ENCODE measurements at places on chromosomes 13 and 19. TPM values are rescaled to one million over a fixed set of nuclear protein-coding genes. Genes with fewer than 3 reads are reported as not detected.

GRCh38 chr13:40605573-40605972 is 60.9 kb downstream of the FOXO1 start:
- DNase-seq = no peak

DNA sequence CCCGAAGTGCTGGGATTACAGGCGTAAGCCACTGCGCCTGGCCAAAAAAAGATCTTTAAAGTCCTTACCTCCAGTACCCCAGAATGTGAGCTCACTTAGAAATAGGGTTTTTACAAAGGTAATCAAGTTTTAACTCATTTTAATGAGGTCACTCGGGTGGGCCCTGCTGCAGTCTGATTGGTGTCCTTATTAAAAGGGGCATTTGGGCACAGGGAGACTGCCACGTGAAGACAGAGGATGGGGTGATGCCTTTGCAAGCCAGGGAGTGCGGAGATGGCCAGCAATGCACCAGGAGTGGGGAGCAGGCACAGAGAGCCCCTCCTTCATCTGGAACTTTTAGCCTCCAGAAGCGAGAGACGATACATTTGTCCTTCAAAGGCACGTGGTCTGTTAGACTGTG is 11.7 kb downstream of the NKPD1 start:
- no peak for DNase-seq

DNA sequence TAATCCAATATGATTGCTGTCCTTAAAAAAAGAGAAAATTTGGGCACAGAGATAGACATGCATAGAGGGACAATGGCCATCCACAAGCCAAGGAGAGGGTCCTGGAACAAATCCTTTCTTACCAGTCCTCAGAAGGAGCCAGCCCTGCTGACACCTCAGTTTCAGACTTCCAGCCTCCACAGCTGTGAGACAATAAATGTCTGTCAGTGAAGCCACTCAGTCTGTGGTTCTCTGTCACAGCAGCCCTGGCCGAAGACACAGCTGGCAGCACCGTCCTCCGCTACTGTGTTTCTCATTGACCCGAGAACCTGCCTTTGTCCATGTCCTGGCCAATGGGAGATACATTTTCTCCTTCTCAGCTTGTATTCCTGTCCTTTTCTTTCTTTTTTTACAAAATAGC is 207.9 kb downstream of the TM9SF2 start:
- no peak for DNase-seq

- DNase-seq = no peak
Observed at GRCh38 chr13:106996867-106997618, 429.1 kb upstream of the ARGLU1 start.

GRCh38 chr13:19888799-19889198 is 25.4 kb upstream of the ZMYM5 start:
- no peak for DNase-seq

GRCh38 chr19:15525291-15525690 is 17.0 kb downstream of the CYP4F22 start:
- DNase-seq = no peak

- DNase-seq = peak; percentile 58
Observed at GRCh38 chr19:17385878-17386611, 8.0 kb downstream of the CCDC194 start.

DNA sequence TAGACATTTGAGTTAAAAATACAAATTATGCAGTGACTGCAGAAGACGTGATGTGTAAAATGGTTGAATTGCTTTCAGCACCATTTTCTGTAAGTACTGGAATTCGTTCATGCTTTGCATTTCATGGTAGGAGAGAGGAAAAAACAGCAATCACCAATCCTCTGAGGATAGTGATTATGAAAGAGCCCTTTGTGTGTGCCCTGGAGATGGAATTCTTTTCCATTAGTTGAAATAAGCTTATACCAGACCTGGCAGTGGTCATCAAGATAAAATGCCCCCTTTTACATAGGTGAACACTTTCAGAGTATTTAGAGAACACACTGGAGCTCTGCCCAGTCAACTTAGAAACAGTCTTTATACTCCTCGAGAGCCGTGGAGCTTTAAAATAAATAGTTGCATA is 1.7 kb downstream of the CNMD start:
- no peak for DNase-seq

DNA sequence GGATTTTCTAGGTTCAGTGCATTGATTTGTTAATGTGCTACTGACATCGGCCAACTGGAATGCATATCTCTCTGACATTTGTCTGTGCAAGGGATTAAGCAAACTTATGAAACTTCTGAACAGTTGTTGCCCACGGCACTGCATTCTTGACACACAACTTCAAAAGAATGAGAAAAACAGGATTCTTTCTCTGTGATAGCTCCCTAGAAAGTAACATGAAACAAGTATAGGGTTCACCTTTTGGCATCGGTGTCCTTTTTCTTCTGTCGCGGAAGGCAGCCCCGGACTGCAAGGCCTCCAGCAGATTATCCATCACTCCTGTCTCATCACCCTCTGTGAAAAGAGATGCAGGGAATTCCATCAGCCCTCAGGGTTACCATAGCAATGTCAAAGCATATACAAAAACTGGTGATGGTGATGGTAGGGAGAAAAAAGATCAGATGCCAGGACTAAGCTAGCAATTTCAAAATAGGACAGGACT is 389.2 kb downstream of the DIAPH3 start:
- DNase-seq = no peak

GRCh38 chr19:10888421-10888866 is 17.1 kb downstream of the CARM1 start:
- DNase-seq = no peak

- DNase-seq = no peak
Observed at GRCh38 chr13:110125157-110125556, 181.8 kb downstream of the COL4A1 start.

DNA sequence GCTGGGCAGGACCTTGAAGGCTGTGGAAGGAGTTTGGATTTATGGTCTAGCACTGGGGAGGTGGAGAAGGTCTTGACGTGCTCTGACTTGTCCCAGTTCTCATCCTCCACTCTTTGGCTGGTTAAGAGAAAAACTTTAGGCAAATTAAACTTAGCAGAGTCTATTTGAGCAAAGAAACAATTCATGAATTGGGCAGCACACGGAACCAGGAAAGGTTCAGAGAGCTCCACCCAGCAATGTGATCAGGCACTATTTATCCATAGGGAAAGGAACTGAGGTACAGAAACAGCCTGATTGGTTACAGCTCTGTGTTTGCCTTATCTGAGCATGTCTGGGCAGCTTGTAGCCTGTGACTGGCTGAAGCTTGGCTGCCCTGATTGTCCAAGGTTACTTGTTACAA is 45.4 kb upstream of the CYP2B6 start:
- no peak for DNase-seq

DNA sequence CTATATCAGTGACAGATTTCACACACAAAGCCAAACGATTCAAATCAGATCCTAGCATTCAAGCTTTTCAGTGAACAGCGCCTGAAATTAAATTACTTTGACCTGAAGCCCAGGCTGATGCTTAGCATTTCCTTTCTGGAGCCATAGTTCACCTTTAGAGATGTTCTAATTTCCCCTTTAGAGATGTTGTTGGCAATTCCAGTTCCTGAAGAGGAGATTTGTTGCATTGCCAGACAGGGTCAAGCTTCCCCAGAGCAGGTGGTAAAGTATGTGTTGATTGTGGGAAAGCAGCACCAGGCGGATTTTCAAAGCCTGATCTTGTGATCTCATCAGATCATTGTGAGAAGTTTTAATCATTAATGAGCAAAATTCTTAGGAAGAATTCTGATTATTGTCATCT is 609.8 kb upstream of the KLF12 start:
- DNase-seq = no peak

DNA sequence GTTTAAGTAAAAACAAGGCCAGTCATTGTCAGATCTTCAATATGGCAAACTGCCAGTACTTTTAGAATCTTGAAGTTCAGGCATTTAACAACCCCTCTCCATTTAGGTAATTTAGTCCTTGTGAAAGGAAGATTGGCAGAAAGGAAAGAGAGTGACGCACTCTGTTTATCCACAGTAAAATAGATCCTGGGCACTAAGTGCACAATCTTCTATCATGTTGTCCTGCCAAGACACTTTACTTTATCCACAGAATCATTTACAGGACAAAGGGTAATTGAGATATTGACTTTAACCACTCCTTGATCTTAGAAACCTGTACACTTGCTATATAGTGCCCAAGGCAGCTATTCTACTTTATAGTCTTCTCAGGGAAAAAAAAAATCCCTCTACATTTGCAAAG is 786.4 kb upstream of the SLITRK1 start:
- no peak for DNase-seq

DNA sequence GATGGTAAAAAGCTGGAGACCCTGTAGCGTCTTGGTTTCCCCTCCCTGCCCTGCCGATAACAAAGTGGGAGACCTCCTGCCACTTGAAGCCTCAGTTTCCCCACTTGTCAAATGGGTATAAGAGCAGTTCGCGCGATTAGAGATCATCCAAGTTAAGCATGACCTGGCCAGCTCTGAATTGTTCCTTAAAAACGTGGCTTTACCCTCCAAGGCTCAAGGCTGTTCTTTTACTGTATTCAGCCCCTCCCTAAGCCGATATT is 421 bp downstream of the TNPO2 start:
- no peak for DNase-seq

- DNase-seq = no peak
Observed at GRCh38 chr19:12841094-12841493, 2.8 kb downstream of the MAST1 start.

DNA sequence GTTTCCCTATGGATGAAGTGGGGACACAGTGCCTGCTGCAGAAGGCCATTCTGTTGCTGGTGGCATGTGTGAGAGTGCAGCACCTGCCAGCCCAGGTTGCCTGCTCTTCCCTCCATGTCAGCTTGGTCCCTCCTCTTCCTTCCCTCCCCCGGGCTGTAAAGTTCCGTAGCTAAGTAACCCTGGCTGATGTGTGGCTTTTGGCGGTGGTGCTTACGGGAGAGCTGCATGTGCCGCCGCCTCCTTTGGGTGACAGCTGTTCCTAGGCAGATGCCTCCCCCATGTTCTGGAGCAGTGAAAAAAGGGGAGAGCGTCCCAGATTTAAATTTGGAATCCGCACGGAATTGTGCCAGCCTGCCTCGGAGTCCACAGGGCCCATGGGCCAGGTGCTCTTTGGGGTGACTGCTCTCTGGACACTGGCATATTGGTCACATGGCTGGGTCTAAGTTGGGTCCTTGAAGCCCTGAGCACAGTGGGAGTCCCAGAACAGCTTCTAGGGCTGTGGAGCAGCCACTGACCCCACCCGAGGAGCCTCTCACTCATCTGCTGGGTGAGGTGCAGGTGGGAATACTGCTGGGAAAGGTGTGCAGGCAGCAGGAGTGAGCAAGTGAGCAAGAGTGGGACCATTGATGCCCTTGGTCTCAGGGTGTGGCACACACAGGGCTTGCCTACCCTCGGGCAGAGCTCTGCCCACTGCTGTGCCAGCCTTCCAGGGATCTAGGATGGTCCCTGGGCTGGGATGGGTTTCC is 33.1 kb upstream of the ZNF536 start:
- no peak for DNase-seq

DNA sequence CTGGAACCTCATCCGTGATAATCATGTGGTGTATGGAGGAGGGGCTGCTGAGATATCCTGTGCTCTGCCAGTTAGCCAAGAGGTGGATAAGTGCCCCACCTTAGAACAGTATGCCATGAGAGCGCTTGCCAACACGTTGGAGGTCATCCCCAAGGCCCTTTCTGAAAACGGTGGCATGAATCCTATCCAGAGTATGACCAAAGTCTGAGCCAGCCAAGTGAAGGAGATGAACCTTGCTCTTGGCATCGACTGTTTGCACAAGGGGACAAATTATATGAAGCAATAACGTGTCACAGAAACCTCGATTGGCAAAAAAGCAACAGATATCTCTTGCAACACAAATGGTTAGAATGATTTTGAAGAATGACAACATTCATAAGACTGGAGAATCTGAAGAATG is 251.2 kb upstream of the OBI1 start:
- DNase-seq = no peak

DNA sequence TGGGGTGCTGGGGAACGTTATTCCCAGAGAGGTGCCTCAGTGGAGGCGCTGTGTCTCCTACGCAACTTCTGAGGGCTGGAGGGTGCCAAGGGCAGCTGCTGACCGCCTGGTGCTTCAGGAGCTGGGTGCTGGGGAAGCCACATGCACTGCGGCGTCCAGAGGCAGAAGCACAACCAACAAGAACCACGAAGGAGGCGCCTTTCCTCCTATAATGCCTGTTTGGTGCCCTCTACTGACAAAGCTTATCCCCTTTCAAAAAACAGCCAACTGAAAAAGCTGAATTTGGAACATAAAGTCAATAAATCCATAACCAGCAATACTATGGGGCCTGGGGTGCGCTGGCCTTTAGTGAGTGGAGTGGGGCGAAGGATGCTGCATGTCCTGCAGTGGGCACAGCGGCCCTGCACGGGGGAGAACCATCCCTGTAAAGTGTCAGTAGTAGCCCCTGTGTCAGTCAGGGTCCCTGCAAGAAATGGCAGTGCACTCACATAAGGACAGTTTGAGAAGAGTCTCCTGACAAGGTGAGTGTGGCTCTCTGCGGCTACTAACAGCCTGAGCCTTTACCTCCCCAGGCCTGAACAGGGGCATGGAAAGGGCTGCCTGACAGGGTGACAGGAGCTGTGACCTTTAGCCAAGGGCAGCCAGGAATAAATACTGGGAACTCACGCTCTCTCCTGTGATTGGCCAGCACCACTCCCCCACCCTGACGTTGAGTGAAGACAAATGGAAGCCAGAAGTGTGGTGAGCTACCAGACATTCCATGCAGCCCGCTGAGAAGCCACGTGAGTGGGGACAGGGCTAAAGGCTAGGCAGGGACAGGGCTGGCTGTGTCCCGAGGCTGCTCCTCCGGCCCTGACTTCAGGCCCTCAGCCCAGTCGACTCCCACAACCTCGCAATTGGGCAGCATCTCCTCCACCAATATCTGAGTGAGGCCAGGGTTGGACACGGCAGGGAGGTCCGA is 4.5 kb upstream of the B3GNT8 start:
- no peak for DNase-seq

GRCh38 chr13:70162141-70162540 is 53.9 kb upstream of the KLHL1 start:
- no peak for DNase-seq

- no peak for DNase-seq
Observed at GRCh38 chr13:47549219-47549752, 451.8 kb downstream of the SUCLA2 start.

GRCh38 chr19:37899453-37899852 is 6.9 kb downstream of the WDR87 start:
- DNase-seq = no peak

DNA sequence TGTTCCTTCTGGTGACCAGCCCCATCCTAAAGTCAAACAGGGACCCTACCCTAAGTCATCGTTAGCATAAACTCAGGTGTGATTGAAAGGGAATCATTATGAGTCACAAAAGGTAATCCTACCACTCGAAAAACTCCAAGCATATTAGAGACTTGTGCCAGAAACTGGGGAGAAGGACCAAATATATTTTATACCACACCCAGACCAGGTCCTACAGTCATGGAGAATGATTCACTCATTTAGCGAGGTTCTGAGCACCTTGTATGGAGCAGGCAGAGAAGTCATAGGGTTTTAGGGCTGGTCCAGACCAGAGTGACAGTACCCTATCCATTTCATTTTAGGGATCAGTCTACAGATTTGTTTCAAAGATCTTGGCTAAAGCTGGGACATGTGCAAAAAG is 149.5 kb downstream of the SLC7A1 start:
- DNase-seq = no peak

- DNase-seq = no peak
Observed at GRCh38 chr19:11111771-11112144, 22.5 kb downstream of the LDLR start.

Gene ELSPBP1
- polyA plus RNA-seq = not detected

Gene RNF17
- polyA plus RNA-seq = not detected

Gene VSIG10L
- 0.81 TPM for polyA plus RNA-seq

Gene HRC
- not detected for polyA plus RNA-seq

Gene URAD
- not detected for polyA plus RNA-seq

Gene SERPINE3
- polyA plus RNA-seq = 0.57 TPM

Gene SYT3
- not detected for polyA plus RNA-seq

Gene ACP7
- polyA plus RNA-seq = not detected

Gene CEACAM3
- polyA plus RNA-seq = not detected

Gene KIR2DL1
- not detected for polyA plus RNA-seq
